Right atrium auricular region (tissue), 2 donors: ENCODE measurements at places on chromosomes 13 and 19. TPM values are rescaled to one million over a fixed set of nuclear protein-coding genes. Genes with fewer than 3 reads are reported as not detected.

The CHMP2A gene
- total RNA-seq: 109 TPM

The GGN gene
- 0.37 TPM for total RNA-seq

The IGFL3 gene
- not detected for total RNA-seq

The PRKCSH gene
- 82.8 TPM for total RNA-seq

The HSPB6 gene
- 104 TPM for total RNA-seq

The ELANE gene
- 0.67 TPM for total RNA-seq
